ENCODE measurements at places on chromosomes 3 and 15. TPM values are rescaled to one million over a fixed set of nuclear protein-coding genes. Genes with fewer than 3 reads are reported as not detected.

GRCh38 chr15:57198654-57199291, 177.5 kb upstream of the CGNL1 start:
- DNase-seq = no peak
- no peaks in the 10 kb centered on the region for H3K27me3 ChIP-seq
- H3K36me3 ChIP-seq = peaks cover 12% of the 10 kb centered on the region

DNA sequence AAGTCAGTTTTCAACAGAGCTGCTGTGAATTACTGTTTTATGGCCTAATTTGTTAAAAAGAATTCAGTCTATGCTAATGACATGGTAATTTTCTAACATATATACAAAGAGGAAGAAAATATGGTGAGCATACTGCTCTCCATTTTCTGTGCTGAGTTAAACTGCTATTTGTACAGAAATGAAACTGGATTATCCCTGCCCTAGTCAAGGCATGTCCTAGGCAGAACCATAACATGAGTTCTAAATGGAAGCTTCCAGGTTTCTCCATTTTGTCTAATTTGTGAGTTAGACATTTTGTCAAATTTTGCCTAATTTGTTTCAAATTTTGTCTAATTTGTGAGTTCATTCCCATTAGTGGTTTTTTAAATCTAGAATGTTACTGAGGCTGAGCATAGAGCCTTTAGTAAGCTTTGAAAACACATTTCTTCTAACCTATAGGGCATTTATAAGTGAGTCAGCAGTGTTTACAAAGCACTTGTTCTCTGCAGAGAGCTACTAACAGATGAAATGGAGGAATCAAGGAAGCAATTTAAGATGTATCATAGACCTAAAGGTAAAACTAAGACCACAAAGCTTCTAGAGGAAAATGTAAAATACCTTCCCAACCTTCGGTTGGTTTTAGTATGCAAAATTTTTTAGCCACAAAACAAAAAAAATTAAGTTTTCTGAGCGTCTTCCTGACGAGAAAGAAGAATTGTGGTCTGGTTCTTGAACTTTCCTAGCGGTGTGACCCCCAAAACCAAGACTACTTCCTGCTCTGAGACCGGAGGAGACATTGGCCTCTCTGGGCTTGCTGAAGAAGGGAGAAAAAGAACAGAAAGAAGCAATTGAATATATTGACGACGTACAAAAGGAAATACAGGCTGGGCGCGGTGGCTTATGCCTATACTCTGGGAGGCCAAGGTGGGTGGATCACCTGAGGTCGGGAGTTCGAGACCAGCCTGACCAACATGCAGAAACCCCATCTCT, 9.8 kb downstream of the P2RY14 start:
- H3K27me3 ChIP-seq = no peaks in the 10 kb centered on the region
- no peak overlapping the region for H3K27ac ChIP-seq
- no peak for DNase-seq
- H3K4me1 ChIP-seq = peaks cover 21% of the 10 kb centered on the region
- H3K4me3 ChIP-seq = no peak overlapping the region

GRCh38 chr3:68249265-68249664, 594.9 kb upstream of the SUCLG2 start:
- H3K4me1 ChIP-seq = no peaks in the 10 kb centered on the region

DNA sequence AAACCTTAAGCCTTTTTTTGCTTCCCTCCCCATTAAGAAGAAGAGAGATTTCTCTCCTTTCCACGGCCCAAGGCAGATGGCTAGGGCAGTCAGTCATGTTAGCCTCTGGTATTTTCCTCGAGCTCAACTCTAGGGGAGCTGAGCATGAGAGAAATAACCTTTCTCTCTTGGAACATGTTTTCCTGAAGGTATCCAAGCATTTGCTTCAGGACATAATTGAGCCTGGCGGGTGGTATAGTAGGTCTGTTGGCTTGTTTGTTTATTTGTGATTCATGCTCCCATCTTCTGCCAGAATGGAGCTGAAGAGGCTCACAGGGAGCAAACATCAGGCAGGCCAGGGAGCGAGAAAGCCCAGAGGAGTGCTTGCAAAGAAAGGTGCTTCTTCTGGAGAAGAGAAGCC, 102.5 kb downstream of the MESD start:
- no peaks in the 10 kb centered on the region for H3K4me1 ChIP-seq
- no peak for DNase-seq
- no peak overlapping the region for H3K27ac ChIP-seq
- no peaks in the 10 kb centered on the region for H3K27me3 ChIP-seq
- H3K4me3 ChIP-seq = no peak overlapping the region

GRCh38 chr3:183296944-183297343, 43.9 kb downstream of the B3GNT5 start:
- H3K36me3 ChIP-seq = no peaks in the 10 kb centered on the region
- peaks cover 43% of the 10 kb centered on the region for H3K4me1 ChIP-seq
- no peak for DNase-seq
- no peak overlapping the region for H3K27ac ChIP-seq
- H3K27me3 ChIP-seq = no peaks in the 10 kb centered on the region

DNA sequence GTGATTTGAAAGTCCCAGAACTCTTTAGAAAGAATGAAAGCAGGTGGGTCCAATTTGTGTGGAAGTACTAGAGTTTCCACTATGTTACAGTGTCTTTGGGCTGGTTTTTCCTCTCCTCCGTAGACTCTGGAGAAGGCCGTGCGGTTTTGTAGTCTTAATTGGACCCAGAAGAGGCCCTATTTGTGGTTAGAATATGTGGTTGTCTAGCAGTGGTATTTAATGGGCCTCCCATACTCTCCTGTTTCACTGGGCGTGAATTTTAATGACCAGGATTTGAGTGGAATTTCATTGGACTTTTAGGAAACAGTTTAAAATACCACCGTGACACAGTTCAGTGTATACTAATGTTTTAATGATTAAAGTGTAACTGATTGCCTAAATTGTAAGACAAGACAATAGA, 182.3 kb downstream of the BBX start:
- H3K27ac ChIP-seq = no peak overlapping the region
- H3K27me3 ChIP-seq = no peaks in the 10 kb centered on the region
- no peaks in the 10 kb centered on the region for H3K4me1 ChIP-seq
- no peak for DNase-seq

Gene EIF2B5
- 22.7 TPM for polyA plus RNA-seq

- H3K36me3 ChIP-seq = no peaks in the 10 kb centered on the region
- H3K4me3 ChIP-seq = no peak overlapping the region
- no peak for DNase-seq
- no peak overlapping the region for H3K27ac ChIP-seq
- H3K27me3 ChIP-seq = no peaks in the 10 kb centered on the region
Measured at GRCh38 chr3:111954228-111954990, 24.4 kb upstream of the ABHD10 start.

DNA sequence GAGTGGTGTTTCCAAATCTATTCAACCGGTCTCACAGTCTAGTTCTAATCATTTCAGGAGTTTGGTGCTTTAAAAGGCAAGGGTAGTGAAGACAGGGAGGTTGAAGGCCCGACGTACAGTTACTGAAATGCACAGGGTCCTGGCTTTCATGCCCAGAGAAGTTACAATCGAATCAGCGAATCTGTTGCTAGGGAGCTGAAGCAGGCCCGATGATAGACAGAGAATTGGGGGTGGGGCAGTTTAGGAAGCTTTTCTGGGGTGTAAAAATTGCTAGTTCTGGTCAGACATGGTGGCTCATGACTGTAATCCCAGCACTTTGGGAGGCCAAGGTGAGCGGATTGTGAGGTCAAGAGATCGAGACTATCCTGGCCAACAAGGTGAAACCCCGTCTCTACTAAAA, 63.1 kb upstream of the ATP13A3 start:
- H3K27ac ChIP-seq = no peak overlapping the region
- H3K27me3 ChIP-seq = no peaks in the 10 kb centered on the region

- no peaks in the 10 kb centered on the region for H3K4me1 ChIP-seq
- H3K36me3 ChIP-seq = no peaks in the 10 kb centered on the region
- no peak overlapping the region for H3K27ac ChIP-seq
- no peaks in the 10 kb centered on the region for H3K27me3 ChIP-seq
- no peak overlapping the region for H3K4me3 ChIP-seq
Measured at GRCh38 chr3:38586546-38587520, 62.7 kb downstream of the SCN5A start.

DNA sequence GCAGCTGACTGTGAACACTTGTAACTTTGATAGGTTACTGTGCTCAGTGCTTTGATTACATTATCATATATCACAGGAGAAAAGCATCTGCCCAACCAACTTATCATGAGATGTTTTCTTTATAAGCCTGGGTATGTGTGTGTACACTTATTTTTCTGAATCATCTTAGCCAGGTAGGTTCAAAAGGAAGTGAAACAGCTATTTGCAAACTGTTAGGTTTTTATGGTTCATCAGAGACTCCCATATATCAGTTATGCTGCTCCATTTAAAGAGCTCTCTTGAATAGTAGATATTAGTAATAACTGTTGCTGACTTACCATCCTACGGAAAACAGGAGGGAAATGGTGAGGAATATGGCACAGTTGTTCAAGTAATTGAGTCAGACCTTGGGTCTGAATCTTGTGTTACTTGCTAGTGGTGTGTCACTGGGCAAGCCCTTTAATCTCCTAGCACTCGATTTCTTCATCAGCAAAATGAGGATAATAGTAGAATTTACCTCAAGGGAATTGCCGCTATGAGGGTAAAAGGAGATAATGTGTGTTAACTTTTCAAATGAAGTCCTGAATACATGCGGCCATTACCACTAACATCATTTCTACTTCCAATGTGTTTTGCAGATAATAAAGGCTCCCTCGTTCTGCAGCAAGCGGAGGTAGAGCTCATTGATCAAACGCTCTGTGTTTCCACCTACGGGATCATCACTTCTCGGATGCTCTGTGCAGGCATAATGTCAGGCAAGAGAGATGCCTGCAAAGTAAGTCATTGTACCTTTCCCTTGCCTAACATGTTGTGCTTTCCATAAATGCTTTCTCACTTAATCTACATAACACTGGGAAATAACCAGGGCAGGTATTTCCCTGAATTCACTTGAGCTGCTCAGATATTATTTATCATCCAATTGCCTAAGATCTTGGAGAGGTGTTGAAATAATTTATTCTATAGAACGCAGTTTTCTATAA, 7.8 kb upstream of the C3orf52 start:
- DNase-seq = no peak
- H3K27ac ChIP-seq = no peak overlapping the region
- H3K36me3 ChIP-seq = no peaks in the 10 kb centered on the region
- no peaks in the 10 kb centered on the region for H3K4me1 ChIP-seq
- peaks cover 46% of the 10 kb centered on the region for H3K27me3 ChIP-seq
- no peak overlapping the region for H3K4me3 ChIP-seq

DNA sequence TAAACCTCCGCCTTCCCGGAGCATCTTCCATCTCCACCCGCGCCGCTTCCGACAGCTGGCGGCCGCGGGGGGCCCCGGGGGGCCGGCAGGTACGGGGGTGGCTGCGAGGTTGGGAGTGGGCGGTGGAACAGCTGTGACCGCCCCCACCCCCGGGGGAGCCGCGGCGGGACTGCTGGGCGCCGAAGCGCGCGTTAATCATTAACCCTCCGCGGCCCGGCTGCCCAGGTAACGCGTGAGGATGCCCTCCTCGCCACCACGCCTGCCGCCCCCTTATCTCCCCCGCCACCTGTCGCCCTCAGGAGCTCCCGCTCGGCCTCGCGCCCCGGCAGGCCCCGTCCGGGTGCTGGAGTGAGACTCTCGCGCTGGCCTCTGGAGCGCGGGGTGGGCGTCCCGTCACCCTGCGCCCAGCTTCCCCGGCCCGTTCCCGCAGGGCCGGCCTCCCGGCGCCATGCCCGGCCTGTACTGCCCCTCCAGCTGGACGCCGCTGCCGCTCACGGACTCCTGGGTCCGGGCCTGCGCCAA, 757 bp downstream of the VWA5B2 start:
- H3K4me3 ChIP-seq = no peak overlapping the region
- H3K27me3 ChIP-seq = peaks cover 50% of the 10 kb centered on the region
- no peak for DNase-seq
- H3K4me1 ChIP-seq = peaks cover 8% of the 10 kb centered on the region
- no peaks in the 10 kb centered on the region for H3K36me3 ChIP-seq

Measured in CD14-positive monocyte (primary cell).